ENCODE measurements at places on chromosomes 6 and 20. TPM values are rescaled to one million over a fixed set of nuclear protein-coding genes. Genes with fewer than 3 reads are reported as not detected.

- DNase-seq, result no peak
Observed at GRCh38 chr6:63640062-63640461, 4.5 kb downstream of the PHF3 start.

GRCh38 chr6:24458134-24458533 lies 31.2 kb downstream of the GPLD1 start:
- DNase-seq, result no peak

DNA sequence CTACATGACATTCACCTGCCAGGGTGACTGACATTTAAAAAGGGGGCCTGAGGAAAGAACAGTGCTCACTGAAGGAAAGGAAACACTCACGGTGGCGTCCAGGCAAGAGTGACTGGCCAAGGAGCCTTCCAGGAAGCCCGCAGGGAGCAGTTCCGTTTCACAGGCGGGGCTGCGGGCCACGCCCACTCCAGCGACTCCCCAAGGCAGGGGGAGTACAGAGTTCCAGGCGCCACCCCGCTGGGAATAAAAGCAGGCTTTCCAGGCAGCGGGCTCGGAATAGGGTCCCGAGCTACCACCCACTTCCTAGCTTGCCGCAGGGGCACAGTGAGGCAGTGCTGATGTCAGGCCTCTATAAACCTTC lies 34.2 kb downstream of the PKIG start:
- DNase-seq, result peak; percentile 73

DNA sequence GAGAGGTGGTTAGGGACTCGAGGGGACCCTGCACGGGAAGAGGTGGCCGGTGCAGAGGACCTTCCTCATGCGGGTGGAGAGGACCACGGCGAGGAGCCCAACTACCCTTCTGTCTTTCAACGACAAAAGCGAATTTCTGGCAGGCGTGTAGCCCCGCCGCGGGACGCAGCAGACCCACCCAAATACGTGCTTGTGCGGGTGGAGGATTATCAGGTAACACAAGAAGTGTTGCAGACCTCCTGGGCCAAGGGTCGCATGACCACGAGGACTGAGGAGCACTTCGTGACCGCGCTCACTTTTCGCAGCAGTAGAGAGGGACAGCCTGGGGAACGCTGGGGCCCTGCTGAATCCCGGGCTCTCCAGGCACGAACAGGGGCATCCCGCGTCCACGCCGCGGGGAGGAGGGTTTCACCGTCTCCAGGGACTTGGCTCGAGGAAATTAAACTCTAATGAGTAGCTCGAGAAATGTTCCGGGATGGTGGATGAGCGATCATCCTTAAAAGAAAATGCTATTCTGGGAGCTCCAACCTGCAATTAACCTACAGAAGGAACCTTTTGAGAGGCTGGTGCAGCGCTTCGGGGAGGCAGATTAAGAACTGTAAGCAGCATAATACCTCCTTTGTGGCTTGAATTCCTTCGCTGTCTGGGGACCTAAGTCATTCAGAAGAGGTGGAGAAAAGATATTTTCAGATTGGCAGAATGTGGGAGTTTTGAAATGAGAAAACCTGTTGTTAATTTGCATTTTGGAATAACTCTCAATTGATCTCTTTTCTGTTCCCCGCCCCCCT lies 804 bp downstream of the C6orf141 start:
- peak; percentile 75 for DNase-seq

DNA sequence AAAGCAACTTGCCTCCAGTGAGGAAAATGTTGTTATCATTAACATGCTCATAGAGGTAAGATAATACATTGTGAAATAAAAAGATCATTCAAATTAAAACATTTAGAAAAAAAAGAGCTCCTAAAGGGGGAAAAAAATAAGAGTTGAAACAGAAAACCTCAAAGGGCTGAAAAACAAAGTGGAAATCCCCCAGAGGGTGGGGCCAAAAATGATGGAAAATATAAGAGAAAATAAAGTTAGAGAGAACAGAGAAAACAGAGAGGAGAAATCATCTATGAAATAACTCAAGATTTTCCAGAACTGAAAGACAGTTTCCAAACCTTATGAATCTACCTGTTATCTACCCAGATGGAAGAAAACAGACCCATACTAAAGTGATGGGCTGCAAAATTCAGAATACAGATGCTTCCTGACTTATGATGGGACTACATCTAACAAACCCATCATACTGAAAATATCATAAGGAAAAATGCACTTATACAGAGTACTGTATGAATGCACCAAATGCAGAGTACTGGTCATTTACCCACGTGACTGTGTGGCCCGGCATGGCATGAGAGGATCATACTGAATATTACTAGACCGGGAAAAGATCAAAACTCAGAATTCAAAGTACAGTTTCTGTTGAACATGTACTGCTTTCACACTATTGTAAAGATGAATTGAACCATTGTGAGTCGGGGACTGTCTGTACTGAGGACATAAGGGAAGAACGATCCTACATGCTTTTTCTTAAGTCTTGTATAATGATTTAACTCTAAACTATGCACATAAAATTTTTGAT lies 4.0 kb downstream of the ZBTB24 start:
- DNase-seq, result no peak

The ANKRD66 gene
- total RNA-seq, result not detected

The MARCKS gene
- 83.8 TPM for total RNA-seq

The SAMD5 gene
- 0.93 TPM for total RNA-seq
